ENCODE measurements at places on chromosomes 16 and 17. TPM values are rescaled to one million over a fixed set of nuclear protein-coding genes. Genes with fewer than 3 reads are reported as not detected.

Gene GJD3
- not detected for total RNA-seq

Gene TLK2
- total RNA-seq, result 60.6 TPM

Gene ANKRD13B
- total RNA-seq, result 70.0 TPM

Gene NEK8
- total RNA-seq, result 6.3 TPM

Data from neural crest cell (in vitro differentiated cells).